ENCODE measurements at places on chromosomes 3 and 15. TPM values are rescaled to one million over a fixed set of nuclear protein-coding genes. Genes with fewer than 3 reads are reported as not detected.

DNA sequence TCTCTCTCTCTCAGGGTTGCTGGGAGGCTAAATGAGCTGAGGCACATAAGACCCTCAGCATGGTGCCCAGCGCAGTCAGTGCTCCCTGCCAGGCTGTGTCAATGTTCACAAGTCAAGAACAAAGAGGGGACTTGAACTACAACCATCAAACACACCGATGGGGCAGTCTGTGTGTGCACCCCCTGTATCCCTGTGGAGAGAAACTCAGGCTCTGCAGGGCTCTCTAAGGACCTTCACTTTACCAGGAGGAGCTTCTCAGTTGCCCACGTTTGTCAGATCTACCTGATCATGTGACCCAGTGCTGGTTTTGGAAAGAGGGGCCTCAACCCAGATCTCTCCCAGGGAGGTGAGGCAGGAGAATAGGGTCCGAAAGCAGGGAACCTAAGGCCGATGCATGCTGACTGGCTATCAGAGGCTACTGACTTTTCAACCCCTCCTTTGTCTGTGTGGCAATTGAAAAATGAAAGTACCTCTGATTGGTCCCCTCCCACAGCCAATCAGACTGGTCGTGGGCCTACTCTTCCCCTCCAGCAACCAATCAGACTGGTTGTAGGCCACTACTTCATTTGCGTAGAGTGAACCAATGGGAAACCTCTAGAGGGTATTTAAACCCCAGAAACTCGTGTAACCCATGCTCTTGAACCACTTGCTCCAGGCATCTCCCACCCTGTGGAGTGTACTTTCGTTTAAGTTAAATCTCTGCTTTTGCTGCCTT lies 34.0 kb downstream of the RHCG start:
- DNase-seq, result no peak

DNA sequence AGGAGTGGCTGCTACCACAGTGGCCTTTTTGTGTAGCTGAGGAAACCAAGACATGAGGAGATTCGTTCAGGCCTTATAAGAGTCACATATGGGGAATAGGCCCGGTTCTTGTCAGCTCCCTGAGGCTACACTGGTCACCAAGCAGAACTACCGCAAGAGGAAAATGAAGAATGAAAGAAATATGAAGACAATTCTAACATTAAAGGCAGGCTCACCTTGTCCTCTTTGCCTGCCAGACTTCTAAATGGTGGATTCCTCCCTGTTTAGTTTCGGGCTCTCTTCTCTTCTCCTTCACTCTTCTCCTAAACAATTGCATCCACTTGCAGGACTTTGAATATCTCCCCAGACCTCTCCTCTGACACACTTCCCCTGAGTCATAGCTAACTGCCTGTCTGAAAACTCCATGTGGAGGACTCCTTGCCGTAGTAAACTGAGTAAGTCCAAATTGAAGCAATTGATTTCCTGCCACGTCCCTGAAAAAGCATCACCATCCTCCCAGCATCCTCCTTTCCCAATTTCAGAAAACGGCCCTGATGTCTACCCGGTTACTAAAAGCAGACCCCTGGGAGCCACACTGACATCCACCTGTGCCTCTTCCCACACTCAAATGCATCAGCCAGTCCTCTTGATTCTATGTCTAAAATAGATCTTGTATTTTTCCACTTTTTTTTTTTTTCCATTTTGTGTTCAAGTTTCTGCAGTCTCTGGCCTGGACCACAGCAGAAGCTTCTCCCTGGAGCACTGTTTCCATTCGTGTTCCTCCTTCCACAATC lies 30.3 kb upstream of the VEPH1 start:
- peak; percentile 67 for DNase-seq

DNA sequence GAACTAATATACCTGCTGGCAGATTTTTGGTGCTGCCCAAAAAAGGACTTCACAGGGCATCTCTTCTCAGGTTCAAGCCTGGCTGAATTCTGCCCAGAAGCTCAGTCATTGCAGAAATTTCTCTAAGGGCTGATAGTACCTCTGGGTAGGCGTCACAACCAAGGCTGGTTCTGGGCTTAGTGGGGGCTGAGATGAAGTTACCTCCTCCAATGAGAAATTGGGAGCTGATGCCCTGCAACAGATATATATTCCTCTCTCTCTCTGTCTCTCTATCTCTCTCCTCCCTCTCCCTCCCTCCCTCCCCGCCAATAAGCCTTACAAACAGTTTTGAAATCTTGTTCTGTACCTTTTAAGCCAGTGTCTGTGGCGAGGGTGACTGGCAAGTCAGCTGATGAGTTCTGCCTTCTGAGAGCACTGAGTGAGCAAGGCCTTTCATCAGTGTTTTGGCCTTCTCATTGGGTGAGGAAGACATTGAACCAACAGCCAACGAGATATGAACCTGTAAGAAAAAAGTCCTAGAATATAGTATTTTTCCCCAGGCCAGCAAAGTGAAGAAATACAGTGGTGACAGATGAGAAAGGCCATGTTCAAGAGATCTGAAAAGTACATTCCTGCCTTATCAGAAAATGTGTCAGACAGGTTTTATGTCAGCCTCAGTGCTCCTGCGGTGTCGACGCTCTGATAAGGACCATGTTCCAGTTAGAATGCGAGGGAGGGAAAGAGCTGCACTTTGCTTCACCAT lies 45.5 kb downstream of the TMEM39A start:
- DNase-seq, result no peak

DNA sequence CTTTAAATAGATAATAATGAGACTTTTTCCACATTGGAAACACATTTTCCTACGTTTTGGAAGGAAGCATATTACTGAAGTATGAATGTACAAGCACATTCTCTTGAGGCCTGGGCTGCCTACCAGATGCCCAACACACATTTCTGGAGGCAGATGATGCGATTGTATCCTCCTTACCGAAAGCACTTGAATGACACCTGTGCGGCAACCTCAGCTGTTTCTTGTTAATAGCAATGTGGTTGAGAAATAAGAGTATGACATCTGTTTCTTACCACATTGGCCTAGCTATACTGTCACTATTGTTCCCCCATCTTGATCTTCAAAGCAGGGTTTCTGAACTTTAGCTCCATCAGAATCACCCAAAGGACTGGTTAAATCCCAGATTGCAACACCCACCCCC lies 84.8 kb downstream of the ARPP21 start:
- no peak for DNase-seq

DNA sequence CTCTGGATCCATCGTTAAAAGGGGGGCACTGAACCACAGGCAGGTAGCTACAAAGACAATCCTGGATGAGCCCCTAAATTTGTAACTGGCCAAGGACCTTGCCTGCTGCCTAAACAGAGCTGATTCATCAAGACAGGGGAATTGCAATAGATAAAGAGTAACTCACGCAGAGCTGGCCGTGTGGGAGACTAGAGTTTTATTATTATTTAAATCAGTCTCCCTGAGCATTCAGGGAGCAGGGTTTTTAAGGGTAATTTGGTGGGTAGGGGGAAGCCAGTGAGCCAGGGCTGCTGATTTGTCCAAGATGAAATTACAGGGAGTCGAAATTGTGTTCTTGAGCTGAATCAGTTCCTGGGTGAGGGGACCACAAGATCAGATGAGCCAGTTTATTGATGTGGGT lies 885.1 kb upstream of the CADM2 start:
- DNase-seq, result no peak

The CEP97 gene
- total RNA-seq, result 20.8 TPM

The AADACL2 gene
- total RNA-seq, result not detected

The LACTB gene
- total RNA-seq, result 100 TPM

Data from SJSA1 (cell line).